ENCODE measurements at places on chromosomes 12 and 14.

DNA sequence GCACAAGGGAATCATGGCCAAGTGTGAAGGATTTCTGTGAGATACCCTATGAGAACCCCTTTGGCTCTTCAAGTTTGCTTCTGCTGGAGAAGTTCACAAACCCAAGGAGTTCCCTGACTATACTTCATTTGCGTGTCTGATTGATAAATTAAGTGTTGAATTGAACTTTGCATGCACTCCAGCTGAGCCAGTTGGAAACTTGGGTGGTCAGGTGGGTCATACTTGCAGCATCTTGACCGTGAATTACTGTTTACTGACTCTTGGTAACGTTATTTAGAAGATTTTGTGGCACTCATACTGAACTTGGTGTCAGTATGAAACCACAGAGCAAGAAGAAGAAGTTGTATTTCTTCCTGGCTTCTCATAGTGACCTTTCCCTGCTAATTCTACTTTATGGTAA, 77.5 kb downstream of the TGFB3 start:
- no peaks in the 10 kb centered on the region for H3K36me3 ChIP-seq
- H3K27me3 ChIP-seq: no peaks in the 10 kb centered on the region
- H3K27ac ChIP-seq: no peak overlapping the region
- no peaks in the 10 kb centered on the region for H3K4me1 ChIP-seq

DNA sequence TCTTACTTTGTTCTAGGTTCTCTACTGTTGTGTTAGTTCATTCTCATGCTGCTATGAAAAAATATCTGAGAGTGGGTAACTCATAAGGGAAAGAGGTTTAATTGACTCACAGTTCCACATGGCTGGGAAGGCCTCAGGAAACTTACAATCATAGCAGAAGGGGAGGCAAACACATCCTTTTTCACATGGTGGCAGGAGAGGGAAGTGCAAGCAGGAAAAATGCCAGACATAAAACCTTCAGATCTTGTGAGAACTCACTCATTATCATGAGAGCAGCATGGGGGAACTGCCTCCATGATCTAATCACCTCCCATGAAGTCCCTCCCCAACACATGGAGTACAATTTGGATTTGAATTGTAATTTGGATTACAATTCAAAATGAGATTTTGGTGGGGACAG, 69.6 kb downstream of the MGST1 start:
- H3K4me3 ChIP-seq: no peak overlapping the region
- H3K36me3 ChIP-seq: no peaks in the 10 kb centered on the region
- no peaks in the 10 kb centered on the region for H3K4me1 ChIP-seq
- no peak for DNase-seq
- no peak overlapping the region for H3K27ac ChIP-seq

- H3K27me3 ChIP-seq: no peaks in the 10 kb centered on the region
- DNase-seq: no peak
- H3K4me1 ChIP-seq: no peaks in the 10 kb centered on the region
- H3K27ac ChIP-seq: no peak overlapping the region
Observed at GRCh38 chr14:102891111-102891510, 31.4 kb upstream of the AMN start.

DNA sequence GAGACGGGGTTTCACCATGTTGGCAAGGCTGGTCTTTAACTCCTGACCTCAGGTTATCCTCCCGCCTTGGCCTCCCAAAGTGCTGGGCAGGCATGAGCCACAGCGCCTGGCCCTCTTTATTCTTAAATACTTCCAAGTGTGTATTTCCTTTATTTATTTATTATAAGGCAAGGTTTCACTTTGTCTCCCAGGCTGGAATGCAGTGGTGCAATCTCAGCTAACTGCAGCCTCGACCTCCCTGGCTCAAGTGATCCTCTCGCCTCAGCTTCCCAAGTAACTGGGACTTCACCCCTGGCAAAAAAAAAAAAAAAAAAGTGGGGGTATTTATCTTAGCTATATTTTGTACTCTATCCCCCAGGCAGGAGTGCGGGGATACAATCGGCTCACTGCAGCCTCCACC, 6.8 kb downstream of the FAM216A start:
- H3K4me1 ChIP-seq: no peaks in the 10 kb centered on the region
- no peak overlapping the region for H3K27ac ChIP-seq
- H3K27me3 ChIP-seq: no peaks in the 10 kb centered on the region
- no peak for DNase-seq
- H3K36me3 ChIP-seq: peaks cover 5% of the 10 kb centered on the region

DNA sequence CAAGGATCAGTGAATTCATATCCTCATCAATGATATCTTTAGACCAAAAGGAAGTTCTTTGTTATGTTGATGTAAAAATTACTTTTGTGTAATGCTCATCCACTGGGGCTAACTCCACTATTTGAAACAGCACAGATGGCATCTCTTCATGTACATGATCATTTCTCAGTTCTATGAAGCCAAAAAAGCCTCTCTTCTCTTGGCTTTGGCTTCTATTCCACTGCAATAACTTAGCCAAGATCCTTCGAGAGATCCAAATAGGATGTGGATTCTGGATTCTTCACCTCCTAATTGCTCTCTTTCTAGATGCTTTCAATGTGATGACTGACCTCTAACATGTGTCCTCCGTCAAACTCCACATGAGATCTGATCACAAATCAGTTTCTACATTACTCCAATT, 851.2 kb downstream of the GALC start:
- no peaks in the 10 kb centered on the region for H3K36me3 ChIP-seq
- H3K4me1 ChIP-seq: no peaks in the 10 kb centered on the region
- H3K27ac ChIP-seq: no peak overlapping the region
- no peak for DNase-seq

DNA sequence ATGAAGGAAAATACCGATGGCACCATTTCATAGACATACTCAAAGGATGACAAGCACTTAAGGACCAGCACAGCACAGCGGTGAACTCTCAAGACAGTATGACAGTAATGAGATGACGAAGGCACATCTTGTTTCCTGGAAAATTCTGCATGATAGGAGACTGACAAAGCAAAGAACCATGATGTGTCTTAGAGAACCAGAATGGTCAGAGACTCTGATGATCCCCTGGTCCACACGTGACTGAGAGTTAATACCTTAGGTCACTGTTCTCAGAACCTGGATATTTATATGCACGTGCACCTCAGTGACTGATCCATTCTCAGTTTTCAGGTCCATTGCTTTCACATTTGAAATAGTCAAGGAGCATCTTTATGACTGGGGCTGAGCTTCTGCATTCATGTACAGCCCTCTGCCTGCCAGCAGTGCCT, 35.3 kb downstream of the PROX2 start:
- H3K4me1 ChIP-seq: no peaks in the 10 kb centered on the region
- no peaks in the 10 kb centered on the region for H3K36me3 ChIP-seq
- no peak overlapping the region for H3K4me3 ChIP-seq
- no peak overlapping the region for H3K27ac ChIP-seq
- H3K27me3 ChIP-seq: no peaks in the 10 kb centered on the region
